ENCODE measurements at places on chromosomes 4 and X. TPM values are rescaled to one million over a fixed set of nuclear protein-coding genes. Genes with fewer than 3 reads are reported as not detected.

- no peak for DNase-seq
Measured at GRCh38 chr4:128823025-128823661, 13.6 kb downstream of the JADE1 start.

DNA sequence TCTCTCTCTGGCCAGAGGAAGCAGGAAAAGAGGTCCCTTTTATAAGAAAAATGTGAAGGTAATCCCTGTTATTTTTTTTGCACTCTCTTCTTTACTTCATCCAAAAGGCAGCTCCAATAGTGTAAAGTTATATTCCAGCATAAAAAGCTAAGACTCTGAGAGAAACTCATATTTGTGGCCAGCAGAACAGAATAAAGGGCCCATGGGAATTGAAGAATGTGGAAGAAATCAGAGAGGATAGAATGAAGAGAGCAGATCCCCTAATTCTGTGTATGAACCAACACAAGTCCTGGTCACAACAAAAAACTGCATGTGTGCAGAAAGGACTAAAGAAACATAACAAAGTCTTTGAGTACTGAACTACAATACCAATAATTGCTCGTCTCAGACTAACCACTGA lies 22.3 kb downstream of the RPS6KA6 start:
- DNase-seq, result no peak

GRCh38 chr4:78938868-78939666 lies at the start of gene PAQR3:
Gene PAQR3, minus strand, starts transcription at chr4:78939438. Its CDS starts 214 bp downstream, at chr4:78939224.
- peak; percentile 92 for DNase-seq

DNA sequence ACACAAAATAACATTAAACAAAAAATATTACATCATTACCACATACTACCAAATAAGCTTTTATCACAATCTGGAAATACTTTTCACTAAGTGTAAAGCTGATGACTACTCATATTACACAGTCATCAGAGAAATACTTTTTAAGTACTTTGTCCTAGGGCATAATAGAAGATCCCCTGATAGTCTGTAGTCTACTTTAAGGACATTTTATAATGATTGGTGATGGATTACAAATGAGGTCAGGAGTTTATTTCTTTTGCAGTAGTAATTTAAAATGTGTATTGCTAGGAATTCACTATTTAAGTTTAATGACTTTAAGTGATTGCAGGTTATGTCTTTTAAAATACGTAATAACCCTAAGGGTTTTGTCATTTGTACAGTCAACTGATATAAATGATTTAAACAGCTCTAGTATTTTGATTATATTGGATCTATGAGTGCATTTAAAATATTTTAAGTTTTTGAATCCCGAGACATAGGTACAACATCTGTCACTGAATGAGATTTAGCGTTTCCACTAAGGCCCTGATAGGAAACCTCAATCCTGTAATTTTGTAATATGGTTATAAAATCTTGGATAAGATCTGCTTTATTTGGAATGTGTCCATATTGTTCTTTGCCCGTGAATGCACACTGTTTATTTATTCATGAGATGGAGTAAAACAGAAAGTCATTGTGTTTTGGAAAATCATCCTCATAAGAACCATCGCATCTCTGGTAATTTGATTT lies 189.5 kb downstream of the ARAP2 start:
- no peak for DNase-seq

GRCh38 chrX:434946-435345 lies 48.2 kb upstream of the PPP2R3B start:
- DNase-seq, result no peak

DNA sequence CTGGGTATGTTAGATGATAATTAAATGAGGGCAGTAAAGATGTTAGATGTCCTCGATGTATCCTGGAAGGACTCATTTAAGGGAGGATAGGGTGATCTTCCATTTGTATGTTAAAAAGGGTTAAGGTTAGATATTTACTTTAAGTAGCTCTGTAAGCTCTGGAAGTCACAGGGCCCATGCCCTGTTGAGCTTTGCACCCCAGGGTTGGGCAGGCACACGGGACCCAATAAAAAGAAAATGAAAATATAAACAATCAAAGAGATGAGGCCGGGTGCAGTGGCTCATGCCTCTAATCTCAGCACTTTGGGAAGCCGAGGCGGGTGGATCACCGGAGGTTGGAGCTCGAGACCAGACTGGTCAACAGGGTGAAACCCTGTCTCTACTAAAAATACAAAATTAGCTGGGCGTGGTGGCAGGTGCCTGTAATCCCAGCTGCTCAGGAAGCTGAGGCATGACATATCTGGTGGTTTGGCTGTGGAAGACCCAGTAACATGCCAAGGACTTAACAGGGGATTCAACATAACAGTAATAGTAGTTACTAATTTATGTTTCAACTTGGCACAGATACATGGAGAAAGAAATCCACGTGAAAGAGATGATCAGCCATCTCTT lies 16.9 kb upstream of the PHEX start:
- no peak for DNase-seq

The SSX3 gene
- not detected for total RNA-seq

DNA sequence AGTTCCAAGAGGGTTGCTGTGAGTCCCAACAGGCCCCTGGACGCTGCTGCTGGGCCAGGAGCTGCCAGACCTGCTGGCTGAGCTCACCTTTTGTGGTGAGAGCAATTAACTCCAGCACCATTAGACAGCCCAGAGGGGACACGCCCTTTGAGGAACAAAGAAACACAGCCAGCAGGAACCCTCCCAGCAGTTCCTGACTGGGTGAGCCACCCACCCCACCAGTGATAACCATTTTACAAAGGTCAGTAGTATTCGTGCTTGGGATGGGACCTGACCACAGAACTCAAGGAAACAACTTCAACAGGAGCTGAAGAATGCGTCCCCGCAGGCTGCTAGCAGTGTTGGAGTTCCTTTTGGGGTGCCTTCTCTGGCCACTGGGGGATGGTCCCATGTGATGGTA lies 38.8 kb upstream of the AFAP1 start:
- no peak for DNase-seq

DNA sequence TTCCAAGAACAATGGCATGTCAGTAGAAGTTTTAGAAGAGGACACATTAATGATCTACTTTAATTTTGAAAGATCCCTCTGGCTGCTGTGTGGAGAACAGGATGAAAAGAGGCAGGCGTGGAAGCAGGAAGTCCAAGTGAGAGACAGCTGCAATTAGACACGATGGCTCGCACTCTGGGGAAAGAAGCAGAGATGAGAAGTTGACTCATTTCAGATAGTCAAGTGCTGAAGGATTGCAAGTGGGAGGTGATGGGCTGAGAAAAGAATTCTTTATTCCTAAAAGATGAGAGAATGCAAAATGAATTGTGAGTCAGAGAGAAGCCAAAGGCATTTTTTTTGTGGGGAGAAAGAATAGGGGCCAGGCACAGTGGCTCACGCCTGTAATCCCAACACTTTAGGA lies 16.5 kb downstream of the RXFP1 start:
- no peak for DNase-seq

The SSX4B gene
- not detected for total RNA-seq

- DNase-seq, result no peak
Measured at GRCh38 chr4:170978990-170979389, 834.2 kb upstream of the GALNTL6 start.

- no peak for DNase-seq
Measured at GRCh38 chr4:15024386-15024785, 22.1 kb downstream of the CPEB2 start.

The ADGRL3 gene
- total RNA-seq, result not detected

DNA sequence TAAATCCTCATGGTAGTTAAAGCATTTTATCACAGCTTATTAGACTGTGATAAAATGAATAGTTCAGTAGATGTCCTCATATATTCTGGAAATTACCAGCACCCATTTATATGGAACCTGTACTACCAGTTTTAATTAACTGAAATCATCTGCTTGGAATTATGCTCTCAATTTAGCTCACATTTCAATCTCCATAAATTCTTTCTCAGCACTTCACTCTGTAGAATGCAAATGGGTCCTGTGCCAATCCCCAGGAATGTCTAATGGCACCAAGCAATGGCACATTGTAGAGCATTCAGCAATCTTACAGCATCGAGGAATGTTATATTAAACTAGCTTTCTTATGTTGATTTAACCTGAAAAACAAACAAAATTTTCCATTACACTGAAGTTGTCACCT lies 355.1 kb downstream of the PDHA2 start:
- no peak for DNase-seq

The ANXA5 gene
- total RNA-seq, result 64.1 TPM

The ODAPH gene
- total RNA-seq, result not detected

DNA sequence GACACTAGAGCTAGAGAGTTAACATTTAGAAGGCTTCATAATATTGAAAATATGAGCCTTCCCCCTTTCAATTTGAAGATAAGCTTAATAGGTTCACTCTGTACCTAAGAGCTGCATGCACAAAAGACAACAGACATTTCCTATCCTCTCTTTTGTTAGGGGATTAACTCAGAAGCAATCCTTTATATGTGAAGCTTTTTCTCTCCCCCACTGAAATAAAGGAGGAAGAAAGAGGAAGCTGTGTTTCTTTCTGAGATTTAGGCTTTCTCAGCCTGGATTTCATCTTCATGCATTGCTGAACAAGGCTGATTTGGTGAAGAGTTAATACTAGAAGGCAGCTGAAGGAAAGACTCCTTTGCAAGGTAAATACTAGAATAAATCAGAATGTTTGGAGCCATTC lies 21.0 kb upstream of the CABS1 start:
- DNase-seq, result no peak

- no peak for DNase-seq
Measured at GRCh38 chr4:188552741-188553275, 413.6 kb downstream of the TRIML1 start.

Data from activated T-cell treated with anti-CD3 and anti-CD28 coated beads, Interleukin-2, amount 50 U/mL, for 72 hours (primary cell).